Stimulated activated CD8-positive, alpha-beta memory T cell treated with anti-CD3 and anti-CD28 coated beads, Interleukin-4, amount 100 ng/mL, for 1 hour (primary cell): ENCODE measurements at places on chromosomes 2 and 18.

DNA sequence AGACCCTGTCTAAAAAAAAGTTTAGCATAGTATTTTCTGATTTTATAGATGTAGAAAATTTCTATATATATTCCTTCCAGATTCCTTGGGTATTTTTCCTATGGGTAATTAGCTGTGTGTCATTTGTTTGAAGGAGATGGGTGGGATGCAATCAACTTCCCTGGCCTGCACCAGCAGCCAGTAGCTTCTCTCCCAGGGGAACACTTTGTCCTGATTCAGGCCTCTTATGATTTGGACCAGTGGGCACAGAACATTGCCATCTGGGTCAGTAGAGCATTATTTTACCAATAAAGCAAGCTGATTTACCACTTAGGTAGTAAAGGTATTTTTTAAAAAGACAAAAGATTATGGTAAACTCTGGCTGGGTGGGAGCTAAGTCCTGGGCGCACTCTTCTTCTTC, 26.9 kb downstream of the UBE2F start:
- DNase-seq, result no peak

DNA sequence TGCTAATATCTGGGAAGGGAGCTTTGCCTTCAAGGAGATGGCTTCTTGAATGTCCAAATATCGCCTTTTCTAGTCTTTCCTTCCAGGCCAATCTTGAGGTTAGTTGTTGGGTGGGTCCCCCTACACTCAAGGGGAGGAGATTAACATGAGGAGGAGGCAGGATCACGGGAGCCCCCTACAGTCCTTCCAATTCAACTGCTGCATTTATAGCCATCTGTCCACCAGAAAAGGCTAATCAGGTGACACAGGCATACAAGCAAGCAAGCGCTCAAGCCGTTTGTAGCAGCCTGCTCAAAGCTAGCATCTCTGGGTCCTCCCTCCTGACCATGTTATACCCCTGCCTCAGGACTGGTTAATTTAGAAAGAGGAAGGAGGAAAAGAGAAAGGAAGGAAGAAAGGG, 87.6 kb downstream of the MRPS9 start:
- DNase-seq, result no peak

DNA sequence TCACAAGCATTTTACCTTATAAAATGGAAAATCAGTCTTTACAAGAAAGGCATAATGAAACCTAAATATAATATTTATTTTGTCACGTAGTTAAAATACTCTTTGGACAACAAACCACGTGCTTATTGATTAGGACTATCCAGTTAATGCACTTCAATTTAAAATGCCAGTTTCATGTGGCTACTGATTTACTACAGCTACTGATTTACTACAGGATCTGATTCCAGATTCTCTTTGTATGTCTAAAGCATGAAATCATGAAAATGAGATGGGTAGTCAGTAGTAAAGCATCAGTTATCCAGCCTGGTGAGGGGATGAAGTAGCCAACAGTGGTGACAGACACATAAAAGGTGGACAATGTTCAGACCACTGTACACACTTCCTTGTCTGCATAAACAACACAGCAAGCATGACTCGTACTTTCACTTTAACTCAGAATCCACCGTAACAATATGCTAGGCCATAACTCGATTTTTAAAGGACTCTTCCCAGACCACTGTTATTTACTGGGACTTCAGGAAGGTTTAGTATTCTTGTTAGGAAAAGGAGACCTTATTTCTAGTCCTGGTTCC, 24.9 kb downstream of the ACAA2 start:
- no peak for DNase-seq

DNA sequence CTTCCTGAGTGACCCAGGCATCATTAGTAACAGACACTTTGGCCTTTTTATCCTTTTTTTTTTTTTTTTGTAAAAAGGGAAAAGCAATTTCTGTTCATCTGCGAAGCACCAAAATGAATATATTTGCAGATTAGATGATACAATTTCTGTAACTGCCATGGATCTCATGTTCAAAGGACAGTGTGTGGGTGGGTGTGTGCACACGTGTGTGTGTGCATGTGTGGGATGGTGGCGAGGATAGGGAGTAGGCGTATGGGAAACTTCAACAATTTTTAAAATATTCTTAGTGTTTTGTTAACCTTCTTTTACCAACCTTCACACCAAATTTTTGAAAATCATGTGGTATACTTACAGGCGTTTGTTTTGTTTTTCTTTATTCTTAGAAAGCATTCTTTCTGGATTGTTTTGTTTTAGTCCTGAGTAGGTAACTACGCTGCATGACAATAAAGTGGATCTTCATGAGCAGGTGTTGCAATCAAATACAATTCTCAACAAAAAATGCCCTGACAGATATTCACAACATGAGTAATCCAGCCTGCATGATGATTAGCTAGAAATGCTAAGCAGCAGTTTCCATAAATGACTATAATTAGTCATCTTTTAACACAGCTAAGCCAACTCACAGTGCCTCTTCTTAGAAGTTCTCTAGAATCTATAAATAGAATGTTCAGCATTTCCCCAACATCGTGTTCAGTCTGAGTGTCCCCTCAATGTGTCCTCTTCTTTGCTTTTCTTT, 53.5 kb upstream of the RMDN2 start:
- no peak for DNase-seq

GRCh38 chr2:128715360-128715759, 396.7 kb upstream of the HS6ST1 start:
- DNase-seq, result no peak

- DNase-seq, result no peak
Measured at GRCh38 chr2:195049372-195050031, 607.5 kb upstream of the SLC39A10 start.

GRCh38 chr2:28347193-28347592, 45.5 kb upstream of the FOSL2 start:
- DNase-seq, result no peak

GRCh38 chr2:38496927-38497669, 105.6 kb downstream of the HNRNPLL start:
- DNase-seq, result no peak

- no peak for DNase-seq
Measured at GRCh38 chr2:195408196-195408595, 248.8 kb upstream of the SLC39A10 start.

- no peak for DNase-seq
Measured at GRCh38 chr2:45203400-45203799, 194.1 kb upstream of the SIX2 start.

- DNase-seq, result no peak
Measured at GRCh38 chr2:12710301-12710700, 6.4 kb upstream of the TRIB2 start.

DNA sequence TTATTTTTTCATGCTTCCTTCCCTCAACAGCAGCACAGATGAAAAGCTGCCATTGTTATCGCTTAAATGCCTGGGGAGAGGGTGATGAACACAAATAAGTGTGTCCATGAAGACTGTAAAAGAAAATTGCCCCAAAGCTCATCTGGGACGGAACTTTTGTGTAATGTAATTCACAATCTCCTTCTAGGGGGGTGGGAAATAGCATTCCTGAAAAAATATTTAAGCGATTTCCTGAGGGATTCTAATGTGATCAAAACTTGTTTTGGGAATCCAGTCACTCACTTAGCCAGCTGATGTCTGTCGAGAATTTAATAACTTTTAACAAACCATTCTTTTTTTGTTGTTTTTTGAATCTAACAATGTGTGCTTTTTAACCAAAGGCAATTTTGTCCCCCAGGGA, 427.9 kb downstream of the PLCL1 start:
- no peak for DNase-seq

DNA sequence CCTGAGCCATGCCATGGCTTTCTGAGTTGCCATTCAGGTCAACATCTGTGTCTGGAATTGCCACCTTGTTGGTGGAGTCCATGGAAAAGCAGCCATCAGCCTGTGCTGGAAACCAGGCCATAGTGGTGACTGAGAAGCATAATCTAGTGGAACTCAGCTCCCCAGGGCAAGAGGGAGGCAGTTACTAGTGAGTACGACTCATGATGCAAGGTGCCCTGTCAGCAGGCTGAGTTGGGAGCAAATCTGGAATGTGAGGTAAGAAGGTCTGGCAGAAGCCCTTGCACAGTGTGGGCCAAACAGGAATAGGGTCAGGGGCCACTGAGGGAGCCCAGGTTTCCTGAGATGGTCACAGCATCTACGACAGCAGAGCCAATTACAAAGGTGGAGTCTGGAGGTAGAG, 37.1 kb downstream of the SULT1C2 start:
- DNase-seq, result no peak

GRCh38 chr18:34624551-34624950, 85.5 kb upstream of the DTNA start:
- DNase-seq, result no peak

DNA sequence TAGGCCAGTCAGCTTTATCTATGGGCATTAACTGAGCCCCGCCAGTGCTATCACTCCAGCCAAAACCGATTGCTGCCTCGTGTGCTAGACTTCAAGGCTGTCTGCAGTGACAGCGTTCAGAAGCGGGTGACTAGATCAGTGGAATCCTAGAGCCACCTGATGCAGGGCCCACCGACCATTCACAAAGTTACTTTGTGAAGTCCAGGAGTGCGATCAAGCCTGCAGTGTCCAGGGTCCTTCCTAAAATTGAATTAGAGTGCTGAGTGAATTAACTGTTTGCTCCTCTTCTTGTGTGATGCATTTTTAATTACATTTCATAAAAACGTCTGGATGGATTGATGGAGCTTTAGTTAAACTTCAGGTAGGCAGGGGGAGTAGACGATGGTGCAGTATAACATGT, 13.9 kb downstream of the PCARE start:
- no peak for DNase-seq

DNA sequence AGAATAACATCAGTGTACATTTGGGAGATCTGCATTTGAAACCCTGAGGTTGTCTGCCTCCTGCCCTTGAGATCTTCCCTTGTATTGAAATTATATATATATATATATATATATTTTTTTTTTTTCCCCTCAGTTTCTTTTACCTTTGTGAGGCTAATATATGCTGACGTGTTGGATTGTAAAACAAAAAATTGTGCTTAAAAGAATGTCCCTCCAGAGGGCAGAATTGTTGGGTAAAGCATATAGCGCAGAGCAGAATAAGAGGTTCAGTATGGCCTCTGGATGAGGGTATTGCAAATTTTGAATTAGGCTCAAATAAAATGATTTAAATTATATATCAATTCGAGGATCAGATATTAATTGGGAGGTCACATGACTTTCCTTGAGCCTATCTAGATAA, 12.4 kb downstream of the NABP1 start:
- no peak for DNase-seq

GRCh38 chr18:48673853-48674721, 135.3 kb downstream of the CTIF start:
- DNase-seq, result no peak

DNA sequence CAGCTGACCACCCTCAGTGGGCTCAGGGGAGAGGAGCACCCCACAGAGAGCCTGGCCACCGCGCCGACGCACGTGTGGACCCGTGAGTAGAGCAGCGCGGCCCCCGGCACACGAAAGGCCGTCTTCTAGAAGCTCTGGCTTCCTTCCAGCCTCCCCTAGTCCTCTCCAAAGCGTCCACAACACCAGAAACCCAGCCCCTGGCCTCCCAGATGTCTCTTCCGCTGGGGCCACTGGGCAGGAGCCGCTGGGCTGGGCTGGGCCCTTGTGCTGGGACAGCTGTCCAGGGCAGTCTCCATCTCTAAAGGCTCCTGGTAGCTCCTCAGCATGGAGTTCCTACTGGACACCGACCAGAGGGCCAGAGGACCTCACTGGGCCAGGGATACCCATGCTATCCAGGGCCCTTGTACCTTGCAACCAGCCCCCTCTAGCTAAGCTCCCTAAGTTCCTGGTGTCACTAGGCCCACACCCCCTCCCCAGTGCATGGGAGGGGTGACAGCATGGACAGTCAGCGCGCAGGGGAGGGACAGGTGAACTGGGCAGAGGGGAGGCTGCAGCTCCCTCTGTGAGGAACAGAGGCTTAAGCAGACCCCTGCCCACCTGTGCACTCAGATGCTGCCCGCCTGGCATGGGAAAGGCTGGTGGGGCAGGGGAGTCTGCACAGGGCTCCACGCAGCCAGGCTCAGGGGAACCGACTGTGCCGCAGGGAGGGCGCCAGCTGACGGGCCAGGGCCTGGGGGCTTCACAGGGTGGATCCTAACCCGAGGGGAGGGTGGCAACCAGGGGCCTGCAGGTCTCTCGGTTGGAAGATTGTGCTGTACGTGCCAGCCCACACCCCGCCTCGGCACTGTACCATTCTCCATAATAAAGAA, 32.9 kb downstream of the MTERF4 start:
- no peak for DNase-seq
